ENCODE measurements at places on chromosomes 1 and 21. TPM values are rescaled to one million over a fixed set of nuclear protein-coding genes. Genes with fewer than 3 reads are reported as not detected.

The SH2D2A gene
- total RNA-seq: 0.58 TPM

The ATAD3B gene
- 38.5 TPM for total RNA-seq

The RNU1-4 gene
- total RNA-seq: 3,937 TPM

- DNase-seq: no peak
Observed at GRCh38 chr1:117622726-117623125, 16.9 kb downstream of the TENT5C start.

GRCh38 chr1:116724765-116725375 is 29.4 kb upstream of the CD2 start:
- DNase-seq: peak; percentile 49

DNA sequence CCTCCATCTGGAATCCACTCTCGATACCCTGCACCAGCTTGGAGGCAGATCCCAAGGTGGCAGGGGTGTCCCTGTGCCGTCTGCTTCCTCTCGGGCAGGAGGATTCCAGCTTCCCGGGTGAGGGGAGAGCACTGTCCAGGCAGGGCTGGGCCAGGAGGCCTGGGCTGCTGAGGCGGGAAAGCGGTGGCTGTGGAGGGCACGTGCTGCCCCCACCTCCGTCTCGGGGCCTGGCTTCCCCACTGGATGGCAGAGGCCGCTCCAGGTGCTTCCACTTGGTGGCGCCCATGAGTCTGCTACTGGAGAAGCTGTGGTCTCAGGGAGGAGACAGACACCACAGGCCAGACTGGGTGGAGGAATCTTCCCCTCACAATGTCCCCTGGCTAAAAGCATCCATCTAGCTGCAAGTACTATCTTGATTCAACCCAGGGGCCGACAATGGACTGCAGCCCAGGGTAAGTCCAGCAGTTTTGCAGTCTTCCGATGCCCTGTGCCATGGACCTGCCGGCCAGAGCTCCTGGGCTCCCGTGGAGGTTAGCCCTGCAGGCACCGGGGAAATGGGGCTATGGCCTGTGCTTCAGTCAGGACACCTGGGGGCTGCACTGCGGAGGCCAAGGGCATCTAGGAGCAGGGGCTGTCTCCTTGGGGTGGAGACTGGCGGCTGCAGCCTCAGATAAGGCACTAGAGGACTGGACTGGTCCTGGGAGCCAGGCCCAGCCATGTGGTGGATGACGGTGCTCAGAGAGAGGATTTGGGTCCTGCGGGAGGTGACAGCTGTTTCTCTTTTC is 41.3 kb upstream of the EIF4G3 start:
- no peak for DNase-seq

GRCh38 chr1:23239638-23240295 is 22.5 kb upstream of the HTR1D start:
- DNase-seq: no peak

DNA sequence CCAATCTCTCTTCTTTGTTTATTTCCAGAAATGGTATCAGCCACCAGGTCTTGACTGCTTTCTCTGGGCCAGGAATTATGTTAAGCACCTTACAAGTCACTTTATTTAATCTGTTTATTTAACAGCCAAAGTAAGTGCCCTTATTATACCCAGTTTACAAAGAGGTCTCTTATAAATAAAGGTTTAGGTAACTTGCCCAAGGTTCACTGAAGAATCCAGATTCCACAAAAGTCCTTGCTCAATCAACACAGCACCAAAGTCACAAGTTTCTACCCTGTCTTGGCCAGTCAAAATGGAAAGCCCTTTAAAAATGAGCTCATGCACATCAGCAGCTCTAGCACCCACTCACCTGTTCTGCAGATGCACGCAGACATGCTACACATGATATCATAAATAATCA is 28.0 kb upstream of the ATP1A1 start:
- DNase-seq: no peak

DNA sequence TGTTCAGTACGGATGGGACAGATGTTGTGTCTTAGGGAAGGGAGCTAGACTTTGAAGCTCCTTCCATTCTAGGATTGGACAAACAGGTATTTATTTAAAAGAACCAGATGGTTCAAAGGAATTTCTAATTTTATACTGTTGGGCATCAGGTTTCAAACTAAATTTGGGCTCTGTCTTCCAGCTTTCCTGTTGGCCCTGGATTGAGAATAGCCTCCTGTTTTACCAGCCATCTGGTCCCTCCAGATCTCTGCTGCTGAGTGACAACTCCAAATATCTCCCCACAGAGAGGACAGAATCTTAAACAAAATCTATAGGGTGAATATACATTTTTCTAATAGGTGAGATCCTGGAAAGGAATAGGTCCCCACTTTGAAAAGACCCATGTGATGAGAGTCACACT is 52.5 kb upstream of the CNIH3 start:
- no peak for DNase-seq

DNA sequence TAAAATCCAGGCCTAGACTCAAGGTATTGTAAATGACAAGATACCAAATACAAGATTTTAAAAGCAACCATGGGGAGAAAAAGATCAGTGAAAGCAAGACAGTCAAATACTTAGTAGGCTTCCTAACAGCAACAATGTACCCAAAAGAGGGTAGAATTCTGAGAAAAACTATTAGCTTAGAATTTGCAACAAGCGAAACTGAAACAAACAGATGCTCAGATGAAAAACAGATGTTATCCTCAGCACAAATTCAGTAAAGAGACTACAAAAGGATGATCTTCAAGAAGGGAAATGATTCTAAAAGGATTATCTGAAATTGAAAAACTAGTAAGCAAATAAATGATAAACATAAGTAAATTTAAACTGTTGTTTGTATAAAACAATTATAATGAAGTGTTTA is 40.0 kb downstream of the PDC start:
- DNase-seq: no peak

DNA sequence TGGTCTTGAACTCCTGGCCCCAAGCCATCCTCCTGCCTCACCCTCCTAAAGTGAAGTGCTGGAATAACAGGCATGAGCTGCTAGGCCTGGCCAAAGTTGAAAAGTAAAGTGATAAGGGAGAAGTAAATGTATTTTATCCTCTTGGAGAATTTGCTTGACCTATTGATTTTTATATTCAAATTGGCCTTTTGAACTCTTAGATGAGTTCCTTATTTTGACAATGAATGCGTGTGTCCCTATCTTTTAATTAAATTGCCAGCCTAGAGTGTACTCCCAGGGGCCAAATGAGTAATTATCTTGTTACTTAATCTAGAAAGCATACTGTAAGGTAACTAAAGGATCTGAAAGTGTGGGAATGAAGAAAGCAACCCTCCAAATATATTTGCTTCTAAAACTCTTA is 11.4 kb downstream of the RNF11 start:
- no peak for DNase-seq

DNA sequence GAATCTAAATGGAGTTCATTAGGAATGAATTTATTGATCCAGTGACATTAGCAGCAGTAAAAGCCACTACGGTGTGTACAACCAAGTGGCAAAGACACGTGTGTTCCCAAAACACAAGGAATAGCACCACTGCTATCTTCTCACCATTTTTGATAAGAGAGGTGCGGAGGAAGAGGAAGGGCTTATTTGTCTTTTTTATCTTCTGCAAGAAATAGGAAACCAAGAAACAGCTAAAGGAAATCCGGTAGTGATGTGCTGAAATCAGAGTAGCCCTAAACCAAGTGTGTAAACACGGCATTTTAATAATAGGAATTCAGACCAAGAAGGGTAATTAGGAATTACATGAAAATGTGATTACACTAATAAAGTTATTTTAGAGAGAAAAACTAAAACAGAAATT is 9.1 kb upstream of the SCYL3 start:
- DNase-seq: no peak

DNA sequence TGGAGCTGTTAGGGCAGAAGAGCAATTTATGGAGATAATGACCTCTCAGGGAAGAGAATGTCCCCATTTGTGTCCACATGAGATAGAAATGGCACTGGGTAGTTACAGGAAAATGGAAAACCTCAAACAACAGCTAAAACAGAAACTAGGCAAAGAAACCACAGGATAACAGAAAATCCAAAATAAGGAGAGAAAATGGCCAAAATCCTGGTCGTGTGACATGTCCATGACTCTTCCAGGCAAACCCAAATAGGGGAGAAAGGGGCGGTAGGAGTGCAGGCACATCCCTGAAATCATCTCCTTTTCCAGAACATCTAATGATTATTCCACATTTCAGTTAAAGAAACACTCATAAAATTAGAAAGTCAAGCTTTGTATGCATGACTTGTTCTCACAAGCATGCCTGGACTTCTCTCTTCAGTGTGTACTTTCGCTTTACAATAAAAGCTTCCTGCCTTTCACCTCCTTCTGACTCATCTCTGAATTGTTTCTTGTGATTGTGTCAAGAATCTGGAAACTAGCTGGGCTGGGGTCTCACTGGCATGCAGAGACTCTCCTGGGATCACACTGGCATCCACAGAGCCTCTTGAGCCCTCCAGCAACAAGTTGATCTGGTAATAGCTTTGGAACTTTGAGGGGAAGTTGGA is 171.4 kb upstream of the ZP4 start:
- no peak for DNase-seq

GRCh38 chr1:77026135-77026534 is 158.9 kb downstream of the ST6GALNAC5 start:
- no peak for DNase-seq

GRCh38 chr1:198696211-198696610 is 57.4 kb downstream of the PTPRC start:
- no peak for DNase-seq

DNA sequence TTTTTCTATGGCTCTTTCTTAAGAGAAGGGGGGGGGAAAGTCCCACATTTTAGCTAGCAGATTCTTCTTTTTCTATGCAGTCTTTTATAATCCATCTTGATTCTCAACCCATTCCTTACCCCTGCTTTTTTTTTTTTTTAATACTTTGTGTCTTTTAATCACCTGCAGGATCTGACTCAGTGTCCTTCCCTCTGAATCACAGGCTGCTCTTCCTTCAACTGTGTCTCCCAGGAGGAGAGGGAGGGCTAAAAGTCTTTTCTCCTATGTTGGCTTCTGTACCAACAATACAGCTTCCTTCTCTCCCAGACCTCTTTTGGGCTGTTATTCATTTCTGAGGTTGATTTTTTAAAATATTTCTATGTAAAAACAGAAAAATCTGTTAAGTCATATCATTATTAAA is 686.2 kb downstream of the ADGRL2 start:
- no peak for DNase-seq

GRCh38 chr1:201655910-201656309 is 117.0 kb downstream of the NAV1 start:
- DNase-seq: no peak

DNA sequence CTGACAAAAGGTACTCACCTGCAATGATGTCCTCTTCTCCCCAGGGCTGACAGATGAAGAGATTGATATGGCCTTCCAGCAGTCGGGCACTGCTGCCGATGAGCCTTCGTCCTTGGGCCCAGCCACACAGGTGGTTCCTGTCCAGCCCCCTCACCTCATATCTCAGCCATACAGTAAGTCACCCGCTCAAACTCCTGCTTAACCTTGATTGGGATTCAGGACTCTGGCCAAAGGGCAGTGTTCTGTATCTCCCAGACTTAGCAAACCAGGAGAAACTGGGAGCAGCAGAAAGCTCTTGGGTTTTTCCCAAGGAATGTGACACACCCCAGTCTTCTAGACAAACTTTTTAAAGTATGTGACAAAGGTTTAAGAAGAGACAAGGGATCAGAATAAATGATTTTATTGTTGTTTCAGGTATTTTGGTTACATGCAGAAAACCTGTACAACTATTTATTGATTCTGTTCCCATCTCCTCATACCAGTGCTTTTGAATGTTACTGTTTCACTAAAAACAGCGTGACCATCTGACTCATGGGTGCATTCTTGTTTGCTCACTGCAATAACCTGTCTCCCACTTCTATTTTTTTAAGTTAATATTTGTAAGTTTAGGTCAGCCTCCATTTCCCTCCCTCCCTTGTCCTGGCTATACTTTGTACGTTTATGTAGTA is 124.6 kb downstream of the PEX14 start:
- no peak for DNase-seq

DNA sequence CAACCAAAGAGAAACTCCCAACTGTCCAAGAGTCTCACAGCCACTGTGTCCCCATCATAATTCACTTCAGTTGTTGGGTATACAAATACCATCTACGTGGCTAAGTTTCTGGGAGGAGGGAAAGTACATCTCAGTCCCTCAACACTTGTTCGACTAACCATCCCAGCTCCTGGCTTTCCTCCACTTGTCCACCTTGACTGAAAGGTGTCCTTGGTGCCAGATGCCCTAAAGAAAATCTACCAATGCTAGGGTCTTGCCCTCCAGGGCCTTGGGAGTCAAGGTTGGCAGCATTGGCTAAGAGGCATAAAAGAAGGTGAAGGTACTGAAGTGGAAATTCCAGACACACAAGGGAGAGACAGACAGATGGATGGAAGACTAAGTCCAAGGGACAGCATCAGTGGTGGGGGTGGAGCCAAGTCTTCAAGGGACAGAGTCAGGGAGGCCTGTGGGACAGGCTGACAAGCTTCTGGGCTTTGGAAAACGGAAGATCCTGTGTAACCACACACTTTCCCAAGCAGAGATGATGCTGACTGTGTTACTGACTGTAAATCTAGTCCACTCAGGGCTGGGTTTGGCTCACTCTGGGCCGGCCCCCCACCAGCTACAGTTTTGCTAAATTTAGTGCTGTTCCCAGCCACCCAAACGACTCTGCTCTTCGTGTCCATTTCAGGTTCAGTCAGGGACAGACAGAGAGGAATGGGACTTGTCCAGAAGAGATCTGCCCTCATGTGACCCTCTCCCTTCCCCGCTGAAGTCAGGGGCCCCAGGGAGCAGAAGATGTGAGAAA is 60.1 kb downstream of the CD34 start:
- DNase-seq: no peak

DNA sequence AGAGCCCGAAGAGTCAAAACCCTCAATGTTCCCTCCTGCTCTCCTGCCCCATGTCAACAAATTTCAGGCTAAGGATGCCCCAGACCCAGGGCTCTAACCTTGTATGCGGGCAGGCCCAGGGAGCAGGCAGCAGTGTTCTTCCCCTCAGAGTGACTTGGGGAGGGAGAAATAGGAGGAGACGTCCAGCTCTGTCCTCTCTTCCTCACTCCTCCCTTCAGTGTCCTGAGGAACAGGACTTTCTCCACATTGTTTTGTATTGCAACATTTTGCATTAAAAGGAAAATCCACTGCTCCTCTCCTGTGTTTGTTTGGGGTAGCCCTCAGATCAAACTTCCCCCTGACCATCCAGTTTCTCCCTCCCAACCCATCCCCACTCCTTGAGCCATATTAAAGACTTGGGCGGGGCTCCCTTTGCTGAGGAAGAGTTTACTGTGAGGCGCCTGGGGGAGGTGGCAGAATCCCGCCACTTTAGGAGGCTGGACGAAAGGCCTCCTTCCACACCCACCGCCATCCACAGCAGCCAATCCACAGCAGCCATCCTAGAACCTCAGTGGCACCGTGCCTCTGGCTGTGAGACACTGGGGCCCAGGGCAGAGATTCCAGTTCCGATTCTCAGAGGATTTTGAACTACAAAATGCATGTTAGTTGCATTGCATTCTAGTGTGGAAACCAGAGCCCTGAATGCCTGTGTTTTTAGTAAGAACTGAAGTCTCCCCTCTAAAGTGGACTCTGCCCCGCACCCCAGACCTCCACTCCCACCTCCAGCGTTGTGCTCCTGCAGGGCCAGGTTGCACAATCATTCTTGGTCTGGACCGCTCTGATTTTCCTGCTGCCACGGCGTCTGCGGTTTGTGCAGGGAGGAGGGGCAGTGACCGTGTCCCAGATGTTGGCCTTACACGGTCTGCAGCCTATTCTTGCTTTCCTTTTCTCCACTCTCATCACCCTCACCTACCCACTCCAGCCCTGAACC is 3.0 kb downstream of the OLFML3 start:
- no peak for DNase-seq

GRCh38 chr1:95657248-95657647 is 423.2 kb downstream of the RWDD3 start:
- DNase-seq: no peak

GRCh38 chr1:199591468-199591867 is 436.0 kb upstream of the NR5A2 start:
- DNase-seq: no peak

Data from mesothelial cell of epicardium (in vitro differentiated cells).